Stimulated activated CD8-positive, alpha-beta memory T cell treated with anti-CD3 and anti-CD28 coated beads, Interleukin-7, amount 100 ng/mL, for 1 hour (primary cell): ENCODE measurements at places on chromosomes 11 and 22.

DNA sequence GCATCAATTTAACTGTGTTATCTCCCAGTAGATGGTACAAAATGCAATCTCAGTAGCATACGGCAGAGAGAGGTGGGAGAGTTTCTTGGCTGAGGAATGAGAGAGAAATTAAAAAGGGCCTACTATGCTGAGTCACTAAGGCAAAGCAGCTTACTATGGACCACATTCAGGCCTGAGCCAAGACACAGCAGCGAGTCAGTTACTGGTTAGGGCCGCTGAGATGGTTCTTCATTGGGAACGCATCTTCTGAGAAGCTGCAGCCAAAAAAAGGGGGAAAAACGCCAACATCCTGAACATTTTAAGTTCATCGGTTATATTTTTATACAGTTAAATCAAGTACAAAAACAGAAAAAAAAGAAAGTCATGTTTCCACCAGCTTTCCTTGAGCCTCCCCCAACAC lies 61.1 kb upstream of the BDNF start:
- no peak for DNase-seq

DNA sequence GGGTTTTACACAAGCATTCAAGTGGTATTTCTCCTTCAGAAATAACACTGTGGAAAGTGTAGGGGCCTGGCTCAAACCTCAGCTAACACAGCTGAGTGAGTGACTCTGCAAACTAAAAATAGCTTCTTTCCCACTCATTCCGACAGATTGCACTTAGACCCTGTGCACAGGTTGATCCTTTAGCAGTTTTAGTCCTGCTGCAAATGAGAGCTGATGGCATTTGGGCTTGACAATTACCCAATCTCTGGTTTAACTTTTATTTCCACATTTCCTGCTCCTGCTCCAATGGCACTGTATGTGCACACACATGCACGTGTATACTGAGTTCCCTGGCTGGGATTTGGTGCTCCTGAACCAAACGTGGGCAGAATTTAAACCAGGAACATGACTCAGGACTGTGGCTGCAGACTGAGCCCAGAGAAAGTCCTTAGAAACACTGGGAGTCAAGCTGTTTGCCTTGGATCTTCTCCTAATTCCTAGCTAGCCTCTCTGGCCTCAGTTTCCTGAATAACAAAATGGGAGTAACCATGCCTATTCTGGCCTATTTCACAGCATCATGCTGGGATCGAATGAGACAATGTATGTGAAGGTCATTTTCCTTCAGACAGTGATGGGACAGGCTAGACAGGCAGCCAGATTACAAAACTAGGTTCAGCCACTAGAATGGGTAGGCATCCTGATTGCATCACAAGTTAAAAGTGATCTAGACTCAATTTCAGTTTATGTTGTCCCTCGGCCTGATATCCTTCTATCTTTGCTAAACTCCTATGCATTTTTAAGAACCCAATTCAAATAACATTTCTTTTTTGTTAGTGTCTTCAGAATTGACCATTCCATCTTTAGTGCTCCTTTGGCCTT lies 58.2 kb downstream of the SERGEF start:
- no peak for DNase-seq

- DNase-seq, result no peak
Observed at GRCh38 chr22:29114392-29114791, 41.6 kb downstream of the KREMEN1 start.

DNA sequence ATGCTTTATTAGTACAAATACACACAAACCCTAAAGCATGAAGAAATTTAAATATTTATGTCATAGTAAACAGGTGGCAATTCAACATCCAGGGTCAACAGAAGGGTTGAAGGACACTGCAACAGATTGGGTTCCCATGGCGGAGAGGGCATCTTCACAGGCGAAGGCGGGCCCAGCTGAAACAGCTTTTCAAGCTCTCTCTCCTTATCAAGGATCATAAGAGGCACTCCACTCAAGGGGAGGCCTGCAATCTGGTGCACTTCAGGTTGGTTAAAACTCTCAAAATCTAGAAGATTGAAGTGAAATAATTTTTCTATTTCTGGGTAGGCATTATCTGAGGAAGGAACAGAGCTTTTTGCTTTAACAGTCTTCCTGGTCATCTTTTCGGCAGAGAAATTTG lies 16.8 kb upstream of the SLC22A8 start:
- no peak for DNase-seq

DNA sequence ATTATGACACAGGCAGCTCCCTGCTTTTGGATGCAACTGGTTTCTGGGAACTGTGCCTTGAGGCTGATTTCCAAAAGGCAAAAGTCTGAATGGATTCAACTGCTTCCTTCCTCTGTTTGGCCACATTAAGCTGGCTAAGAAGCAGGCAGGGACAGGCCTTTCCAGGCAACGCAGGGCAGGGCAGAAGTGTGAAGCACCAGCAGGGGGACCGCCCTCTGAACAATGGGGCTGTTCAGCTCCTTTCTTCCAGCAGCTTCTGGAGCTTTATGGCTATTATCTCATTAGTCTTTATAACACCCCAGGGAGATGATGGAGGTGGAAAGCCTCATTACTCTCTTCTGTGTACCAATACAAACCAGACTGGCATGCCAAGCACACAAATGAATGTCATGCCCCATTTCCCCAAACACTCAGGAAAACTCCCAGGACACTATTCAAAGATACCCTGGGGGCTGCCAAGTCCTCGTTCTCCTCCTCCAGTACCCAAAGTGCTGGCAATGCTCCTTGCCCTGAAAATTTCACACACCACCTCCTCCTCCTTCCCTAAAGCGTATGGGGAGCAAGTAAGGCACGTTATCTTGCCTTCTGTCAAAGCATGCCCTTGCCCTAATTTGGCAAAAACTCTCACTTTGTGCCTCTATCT lies 21.3 kb downstream of the MORC2 start:
- DNase-seq, result no peak

- DNase-seq, result no peak
Observed at GRCh38 chr22:44876921-44877320, 124.5 kb downstream of the ARHGAP8 start.

DNA sequence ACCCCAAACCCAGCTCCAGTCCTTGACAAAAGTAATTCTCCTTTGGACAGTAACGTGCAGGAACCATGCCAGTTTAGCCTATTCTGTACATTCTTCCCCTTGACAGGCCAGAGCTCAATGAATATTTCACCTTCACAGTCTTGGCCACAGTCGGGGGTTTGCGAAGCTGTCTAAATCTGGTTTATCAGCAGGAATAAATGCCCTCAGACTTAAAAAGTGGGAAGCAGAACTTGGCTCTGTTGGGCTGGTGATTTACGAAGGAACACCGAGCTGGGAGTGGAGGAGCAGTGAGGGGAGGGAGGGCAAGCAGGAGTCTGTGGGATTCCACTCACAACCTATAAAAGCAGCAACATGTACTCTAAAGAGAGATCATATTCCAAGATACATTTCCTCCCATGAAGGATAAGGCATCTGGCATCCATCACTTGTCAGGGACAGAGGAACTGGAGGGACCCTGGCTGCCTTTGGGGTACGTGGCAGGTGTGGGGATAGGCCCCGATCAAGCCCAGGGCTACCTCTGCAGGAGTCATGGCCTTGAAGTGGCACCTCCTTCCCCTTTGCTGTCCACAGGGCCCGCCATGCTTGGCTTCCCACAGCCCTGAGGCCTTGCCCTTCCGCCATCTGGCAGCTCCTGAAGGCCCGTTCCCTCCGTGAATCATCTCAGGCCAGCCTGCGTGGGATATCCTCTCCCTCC lies 154.3 kb downstream of the ADAMTS15 start:
- DNase-seq, result no peak

GRCh38 chr11:8033305-8034105 lies 46.4 kb downstream of the EIF3F start:
- DNase-seq, result peak; percentile 26

DNA sequence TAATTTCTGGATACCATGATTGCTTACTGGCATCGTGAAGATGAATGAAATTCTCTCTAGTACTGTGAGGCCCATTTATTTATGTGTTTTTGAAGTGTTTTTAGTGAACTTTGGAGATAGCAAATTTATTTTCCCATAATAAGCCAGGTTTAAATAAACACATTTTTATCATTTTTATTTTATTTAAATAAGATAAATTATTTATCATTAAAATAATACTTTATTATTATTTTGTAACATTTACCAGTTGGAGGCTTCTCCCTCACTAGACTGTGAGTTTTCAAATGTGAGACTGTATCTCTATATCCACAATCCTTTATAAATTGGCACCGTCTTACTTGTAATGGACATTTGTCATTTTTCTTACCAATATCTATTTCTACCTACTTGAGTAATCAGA lies 351.7 kb downstream of the METTL15 start:
- no peak for DNase-seq

DNA sequence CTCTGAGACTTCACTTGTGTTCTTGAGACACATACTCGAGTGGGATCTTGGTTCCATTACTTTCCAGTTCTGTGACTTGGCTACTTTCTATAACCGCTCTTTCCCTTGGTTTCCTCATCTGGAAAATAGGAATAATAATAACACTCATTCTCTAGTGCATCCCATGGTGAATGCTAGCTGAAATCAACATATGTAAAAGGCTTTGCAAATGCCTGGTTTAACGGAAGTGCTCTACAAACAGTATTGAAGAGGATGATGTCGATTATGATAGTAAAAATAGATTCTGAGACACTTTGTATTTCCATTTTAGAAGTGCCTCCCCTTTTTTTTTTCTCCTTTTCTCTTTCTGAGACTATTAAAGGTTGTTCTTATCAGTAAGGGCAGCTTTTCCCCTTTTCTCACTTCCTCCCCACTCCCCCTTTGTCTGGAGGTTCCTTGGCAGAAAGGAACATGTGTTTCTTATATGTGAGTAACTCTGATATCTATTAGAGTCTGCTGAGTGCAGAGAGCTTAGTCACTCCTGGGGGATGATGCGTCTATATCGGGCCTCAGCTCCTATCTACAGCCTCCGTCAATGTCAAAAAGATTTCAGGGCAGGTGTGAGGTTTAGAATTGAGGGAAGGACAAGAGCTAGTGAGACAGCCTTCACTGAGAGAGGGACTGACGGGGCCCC lies 489.3 kb downstream of the NTM start:
- DNase-seq, result no peak

DNA sequence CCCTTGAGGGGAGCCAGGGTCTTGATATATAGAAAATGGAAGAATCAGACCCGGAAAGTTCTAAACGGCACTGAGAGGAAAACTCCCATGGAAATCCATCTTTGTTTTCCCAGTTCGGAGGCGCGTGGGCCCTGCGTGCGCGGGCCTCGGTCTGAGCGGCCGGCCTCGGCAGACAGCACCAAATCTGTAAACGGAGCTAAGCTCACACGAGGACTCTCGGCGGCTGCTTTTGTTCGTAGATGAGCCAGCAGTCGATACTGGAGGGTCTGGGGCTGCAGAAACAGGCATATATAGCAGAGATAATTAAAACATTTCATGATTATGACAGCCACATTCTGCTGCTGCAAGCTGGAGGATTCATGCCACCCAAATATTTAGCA lies 68.5 kb upstream of the PPARA start:
- DNase-seq, result no peak

DNA sequence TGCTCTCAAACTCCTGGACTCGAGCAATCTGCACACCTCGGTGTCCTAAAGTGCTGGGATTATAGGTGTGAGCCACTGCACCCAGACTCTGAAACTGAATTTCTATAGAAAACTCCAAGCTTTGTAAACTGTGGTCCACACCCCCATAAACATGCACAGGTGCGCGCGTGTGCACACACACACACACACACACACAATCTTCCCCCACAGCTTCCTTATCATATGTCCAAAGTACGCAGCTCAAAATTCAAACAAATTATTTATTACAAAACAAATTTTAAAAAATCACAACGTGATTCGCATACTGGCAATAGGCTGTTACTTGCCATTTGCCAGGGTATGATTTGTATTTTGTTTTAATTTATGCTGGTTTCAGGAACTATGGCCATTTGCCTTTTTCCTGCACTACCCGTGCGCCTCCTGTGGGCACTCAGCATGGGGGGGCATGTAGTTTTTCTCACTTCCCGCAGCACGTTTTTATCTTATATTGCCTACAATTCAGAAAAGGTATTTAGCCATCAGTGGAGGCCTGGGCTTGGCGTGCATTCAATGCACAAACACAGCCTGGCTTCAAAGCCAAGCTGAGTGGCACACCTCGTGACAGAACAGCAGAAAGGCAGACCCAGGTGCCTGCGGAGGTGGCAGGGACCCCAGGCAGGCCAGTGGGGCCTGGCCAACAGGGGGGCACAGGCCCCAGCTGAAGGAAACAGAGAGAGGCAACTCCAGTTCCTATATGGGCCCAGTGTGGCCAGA lies 10.8 kb upstream of the SNX32 start:
- DNase-seq, result no peak

DNA sequence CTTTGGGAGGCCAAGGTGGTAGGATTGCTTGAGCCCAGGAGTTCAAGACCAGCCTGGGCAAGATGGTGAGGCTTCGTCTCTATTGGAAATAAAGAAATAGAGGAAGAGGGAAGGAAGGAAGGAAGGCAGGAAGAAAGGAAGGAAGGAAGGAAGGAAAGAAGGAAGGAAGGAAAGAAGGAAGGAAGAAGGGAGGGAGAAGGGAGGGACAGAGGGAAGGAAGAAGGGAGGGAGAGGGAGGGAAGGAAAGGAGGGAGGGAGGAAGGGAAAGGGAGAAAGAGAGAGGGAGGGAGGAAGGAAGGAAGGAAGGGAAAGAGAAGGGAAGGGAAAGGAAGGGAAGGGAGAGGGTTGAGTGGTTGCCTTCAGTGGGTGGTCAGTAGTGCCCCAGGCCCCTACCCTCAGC lies 13.9 kb upstream of the PNPLA3 start:
- DNase-seq, result no peak

DNA sequence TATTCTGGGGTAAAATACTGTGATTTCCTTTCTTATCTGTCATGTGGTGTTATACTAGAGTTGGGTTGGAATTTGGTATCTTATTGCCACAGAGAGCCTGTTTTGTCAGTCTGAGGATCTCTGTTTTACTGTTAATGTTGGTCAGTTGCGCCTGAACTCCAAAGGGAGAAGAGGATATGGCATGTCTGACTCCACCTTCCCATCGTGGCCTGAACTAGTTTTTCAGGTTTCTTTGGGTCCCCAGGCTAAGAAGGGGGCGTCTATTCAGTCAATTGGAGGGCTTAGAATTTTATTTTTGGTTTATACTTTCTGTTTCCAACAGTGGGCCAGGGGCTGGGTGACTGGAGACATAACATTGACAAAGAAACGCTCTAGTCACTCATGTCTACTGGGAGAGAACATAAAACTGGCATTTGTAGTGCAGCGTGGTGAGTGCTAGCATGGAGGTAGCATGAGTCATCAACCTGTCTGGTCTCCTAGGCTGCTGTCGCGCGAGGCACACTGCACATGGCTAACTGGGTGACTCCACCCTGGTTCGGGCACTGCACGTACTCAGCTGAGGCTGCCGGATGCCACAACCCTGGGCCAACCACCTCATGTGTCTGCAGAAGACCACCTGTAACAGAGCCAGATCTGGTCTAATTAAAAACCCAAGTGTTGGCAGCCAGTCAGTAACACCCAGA lies 120.1 kb upstream of the OR9Q1 start:
- DNase-seq, result peak; percentile 1
